NAMALWA (cell line): ENCODE measurements at places on chromosomes 1 and 21.
A peak's percentile ranks its signal among the peaks of the same experiment; 100 is the strongest.

DNA sequence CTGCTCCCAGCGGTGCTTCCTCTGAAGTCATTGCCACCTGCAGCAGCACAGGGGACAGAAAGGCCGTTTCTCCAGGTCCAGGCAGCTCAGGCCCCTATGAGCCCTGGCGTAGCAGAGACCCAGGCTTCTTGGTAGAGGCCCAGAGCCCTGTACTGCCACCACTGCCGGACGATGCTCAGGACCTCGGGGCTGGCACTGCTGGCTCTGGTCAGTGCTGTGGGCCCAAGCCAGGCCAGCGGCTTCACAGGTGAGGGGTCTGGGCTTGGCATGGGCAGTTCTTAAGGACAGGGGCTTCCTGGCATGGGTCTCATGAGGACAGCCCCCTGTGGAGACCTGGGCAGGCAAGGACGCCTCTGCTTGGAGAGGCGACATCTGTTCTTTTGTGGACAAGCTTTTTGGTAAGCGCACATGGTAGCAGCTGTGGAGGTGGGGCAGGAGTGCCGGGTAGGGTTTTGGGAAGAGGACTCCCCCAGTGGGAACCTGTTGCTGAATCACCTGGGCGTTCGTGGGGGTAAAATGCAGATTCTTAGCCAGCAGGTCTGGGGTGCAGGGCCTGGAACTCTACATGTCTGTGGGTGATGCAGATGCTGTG is at the start of gene UMODL1:
UMODL1 (plus strand) TSS at position 172 of the 592 bp plus-strand sequence; CDS start at position 172, 0 bp downstream.
- no peak for DNase-seq

DNA sequence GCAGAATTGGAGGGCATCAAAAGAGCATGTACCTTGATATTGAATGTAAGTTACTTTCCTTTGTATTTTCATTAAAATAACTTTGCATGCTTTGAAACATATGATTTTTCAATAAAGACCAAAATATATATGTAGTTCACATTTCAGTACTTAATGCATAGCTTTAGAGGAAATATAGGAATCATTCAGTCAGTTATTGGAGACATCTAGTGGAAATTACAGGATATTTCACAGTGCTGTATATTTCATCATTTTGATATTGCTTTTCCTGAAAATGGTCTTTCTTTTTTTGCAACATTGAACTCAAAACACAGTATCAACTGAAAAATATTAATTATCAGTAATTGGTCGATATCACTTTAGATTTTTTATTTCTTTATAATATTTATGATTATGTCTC is 375.8 kb downstream of the NCAM2 start:
- DNase-seq, result peak; percentile 4

DNA sequence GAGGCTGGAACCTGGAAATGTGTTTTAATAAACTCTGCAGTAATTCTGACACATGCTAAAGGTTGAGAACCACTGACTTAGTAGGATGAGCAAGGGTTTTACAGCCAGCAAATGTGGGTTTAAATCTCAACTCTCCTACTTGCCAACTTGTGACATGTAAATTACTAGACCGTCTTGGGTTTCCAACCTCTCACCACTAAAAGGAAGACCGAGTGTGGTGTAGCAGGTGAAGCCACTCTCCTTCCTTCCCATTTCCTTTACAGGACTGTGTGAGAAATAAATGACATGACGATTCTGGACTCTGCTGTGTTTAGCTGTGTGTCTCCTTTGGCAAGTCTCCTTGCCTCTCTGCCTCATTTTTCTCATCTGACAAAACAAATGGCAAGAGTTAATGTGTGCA is 49.5 kb upstream of the DNAJC6 start:
- no peak for DNase-seq

DNA sequence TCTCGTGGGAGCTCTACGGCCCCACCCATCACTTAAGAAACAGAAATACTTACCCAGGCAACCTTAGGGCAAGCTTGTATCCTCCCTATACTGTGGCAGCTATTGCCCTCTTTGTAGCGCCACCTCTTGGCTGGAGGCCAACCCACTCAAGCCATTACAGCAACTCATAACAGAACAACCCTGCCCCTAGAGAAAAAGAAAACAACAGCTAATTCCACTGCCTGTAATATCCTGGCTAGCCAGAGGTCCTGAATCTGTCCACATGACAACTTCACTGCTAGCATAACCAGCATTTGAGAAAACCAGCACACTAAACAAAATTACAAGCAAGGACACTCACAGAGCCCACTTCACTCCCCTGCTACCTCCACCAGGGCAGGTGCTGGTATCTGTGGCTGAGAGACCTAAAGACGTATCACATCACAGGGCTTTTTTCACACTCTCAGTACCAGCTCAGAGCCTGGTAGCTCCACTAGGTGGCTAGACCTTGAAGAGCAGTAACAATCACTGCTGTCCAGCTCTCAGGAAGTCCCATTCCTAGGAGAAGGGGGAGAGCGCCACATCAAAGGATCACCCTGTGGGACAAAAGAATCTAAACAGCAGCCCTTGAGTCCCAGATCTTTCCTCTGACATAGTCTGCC is 14.5 kb upstream of the MX1 start:
- DNase-seq, result peak; percentile 54

DNA sequence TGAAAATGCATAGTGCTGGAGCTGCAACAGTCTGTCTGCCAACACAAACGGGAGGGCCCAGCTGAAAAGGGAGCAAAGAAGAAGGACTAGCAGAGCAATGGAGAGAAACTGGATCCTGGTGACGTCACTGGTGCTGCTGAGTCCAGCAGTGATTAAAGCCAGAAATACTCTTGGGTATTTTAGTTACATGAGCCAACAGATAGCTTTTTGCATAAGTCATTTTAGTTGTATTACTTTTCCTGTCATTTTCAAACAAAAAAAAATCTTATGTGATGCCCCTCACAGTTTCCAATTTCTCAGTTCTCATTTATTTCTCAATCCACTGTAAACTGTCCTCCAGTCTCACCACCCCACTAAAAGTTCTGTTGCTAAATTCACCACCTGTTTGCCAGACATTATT is 38.7 kb upstream of the NEK7 start:
- no peak for DNase-seq
